ENCODE measurements at places on chromosomes 11 and 22.

DNA sequence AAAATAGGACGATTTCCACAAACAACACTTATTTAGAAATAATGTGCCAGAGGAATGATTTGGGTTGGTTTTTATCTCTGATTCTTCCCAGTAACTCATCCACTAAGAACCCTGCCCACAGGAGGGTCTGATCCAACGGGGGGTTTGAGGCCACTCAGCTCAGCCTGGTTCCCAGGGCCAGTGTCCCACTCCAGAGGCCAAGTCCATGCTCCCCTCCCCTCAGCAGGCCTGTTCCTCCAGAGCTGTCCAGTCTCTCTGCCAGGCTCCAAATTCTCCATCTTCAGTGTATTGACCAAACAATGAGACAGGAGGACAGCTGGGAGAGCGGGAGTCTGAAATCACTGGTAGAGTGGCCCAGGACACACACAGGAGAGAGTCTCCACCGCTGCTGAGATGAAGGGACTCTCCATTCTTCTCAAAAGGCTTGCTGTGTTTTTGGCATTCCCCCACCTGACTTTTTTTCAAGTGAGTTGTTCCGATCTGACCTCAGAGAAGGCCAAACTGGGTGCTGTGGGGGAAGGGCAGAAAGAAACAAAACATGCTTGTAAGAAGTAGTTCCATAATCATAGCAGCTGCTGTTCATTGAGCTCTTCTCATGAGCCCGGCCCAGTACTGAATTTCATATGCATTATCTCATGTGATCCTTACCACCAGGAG, 17.6 kb upstream of the SCN2B start:
- DNase-seq, result no peak

- DNase-seq, result no peak
These were observed 130.3 kb downstream of the BUD13 start for GRCh38 chr11:116642481-116642880.

- DNase-seq, result no peak
These were observed 45.5 kb upstream of the GLYATL1B start for GRCh38 chr11:59040607-59041006.

- no peak for DNase-seq
These were observed 139.3 kb downstream of the CADM1 start for GRCh38 chr11:115364896-115365295.

- DNase-seq, result no peak
These were observed 100.4 kb downstream of the ARL14EP start for GRCh38 chr11:30423279-30423648.

DNA sequence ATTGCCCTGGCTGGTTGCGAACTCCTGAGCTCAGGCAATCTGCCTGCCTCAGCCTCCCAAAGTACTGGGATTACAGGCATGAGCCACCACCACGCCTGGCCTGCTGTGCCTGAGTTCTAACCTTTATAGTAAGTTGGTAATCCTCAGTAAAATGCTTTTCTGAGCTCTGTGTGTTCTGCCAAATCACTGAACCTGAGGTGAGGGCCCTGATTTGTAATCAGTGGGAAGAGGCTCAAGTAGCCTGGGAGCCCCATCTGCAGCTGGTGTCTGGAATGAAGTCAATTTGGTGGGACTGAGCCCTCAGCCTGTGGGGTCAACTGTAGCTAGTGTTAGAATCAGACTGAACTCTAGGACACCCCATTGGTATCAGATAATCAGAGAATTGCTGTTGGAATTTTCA, 72.6 kb upstream of the PARVG start:
- no peak for DNase-seq

DNA sequence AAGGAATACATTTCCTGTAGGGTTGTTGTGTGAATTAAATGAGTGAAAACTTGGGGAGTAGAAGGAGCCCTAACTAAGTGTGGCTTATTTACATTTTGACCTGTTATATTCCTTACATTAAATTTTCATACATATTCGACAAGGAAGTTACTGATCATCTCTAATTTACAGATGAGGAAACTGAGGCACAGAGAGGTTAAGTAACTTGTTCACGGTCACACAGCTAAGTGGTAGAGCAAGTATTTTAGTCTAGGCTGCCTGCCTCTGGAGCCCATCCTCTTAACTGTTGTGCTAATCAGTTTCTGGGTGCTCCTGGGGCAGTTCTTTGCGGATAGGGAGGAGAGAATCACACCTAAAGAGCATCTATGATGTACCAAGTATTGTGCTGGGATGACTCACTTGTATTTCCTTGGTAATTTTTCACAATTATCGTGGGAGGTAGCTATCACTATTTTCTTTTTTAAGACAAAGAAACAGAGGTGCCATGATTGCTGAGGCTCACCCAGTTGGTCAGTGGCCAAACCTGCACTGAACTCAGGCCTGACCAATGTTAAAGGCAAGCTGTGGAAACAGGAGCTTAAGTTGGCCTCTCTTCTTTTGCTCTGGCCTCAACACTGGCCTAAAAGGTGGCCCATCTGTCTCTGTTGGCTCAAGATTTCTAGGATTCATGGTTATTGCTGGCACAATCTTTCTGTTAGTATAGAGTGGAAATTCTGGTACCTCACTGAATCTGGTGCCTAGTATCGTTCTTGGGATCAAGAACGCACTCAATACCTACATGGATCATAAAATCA, 2.9 kb upstream of the ELF5 start:
- no peak for DNase-seq

DNA sequence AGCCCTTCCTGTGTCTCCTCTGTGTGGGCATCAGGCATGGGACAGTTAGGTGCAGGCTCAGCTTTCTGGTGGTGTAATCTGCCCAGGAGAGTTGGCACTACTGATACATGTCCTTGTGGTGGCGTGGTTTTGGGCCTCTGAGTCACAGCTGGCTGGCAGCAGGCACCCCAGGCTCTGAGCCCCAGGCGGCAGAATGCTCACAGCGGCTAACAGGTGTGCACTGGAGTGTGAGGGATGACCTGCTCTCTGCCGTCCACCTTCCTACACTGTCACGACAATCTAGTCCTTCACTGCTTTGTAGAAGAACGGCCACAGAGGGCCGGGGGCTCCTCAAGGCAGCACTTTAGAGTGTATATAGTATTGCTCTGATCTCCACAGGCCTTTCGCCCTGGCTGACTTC, 100.3 kb upstream of the PITPNB start:
- DNase-seq, result no peak

DNA sequence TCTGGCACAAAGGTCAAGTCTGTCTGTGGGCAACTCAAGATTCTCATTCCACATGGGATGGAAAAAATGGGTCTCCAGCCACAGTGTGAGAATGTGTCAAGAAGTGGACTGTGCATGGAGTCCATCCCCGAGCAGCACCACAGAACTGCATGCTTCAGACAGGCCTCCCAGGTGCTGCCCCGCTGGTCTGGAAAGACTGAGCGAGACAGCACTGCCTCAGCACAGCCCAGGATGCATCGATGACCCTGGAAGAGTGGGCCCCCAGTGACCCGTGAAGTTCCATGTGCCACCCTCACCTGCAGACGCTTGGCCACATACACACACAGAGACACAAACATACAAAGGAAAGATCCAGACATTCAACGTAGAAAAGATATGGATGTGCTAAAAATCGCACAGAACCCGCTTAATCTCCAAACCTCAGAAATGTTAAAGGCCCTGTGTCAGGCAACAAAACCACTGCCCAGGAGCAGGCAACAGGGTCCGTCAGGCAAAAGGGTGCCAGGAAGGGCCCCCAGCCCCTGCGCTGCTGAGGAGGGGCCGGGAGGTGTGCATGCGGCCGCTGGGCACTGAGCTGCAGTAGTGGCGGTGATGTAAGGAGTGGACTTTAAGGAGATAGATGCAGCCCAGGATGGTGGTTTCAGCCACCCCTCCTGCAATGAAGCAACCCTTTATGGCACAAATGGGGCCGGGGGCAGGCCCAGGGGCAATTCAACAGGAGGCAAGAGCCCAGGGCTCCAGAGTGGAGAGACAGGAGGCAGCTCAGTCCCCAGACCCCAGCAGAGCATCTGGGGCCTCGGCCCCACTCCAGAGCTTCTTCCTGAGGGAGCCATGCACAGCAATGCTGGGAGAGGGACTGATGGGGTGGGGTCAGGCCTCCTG, 84.7 kb downstream of the DGCR2 start:
- DNase-seq, result no peak

- DNase-seq, result no peak
These were observed 61.5 kb downstream of the MSANTD4 start for GRCh38 chr11:105960252-105961245.

- DNase-seq, result no peak
These were observed 198.5 kb downstream of the MYO18B start for GRCh38 chr22:25940479-25940878.
